NCI-H2081 (cell line): ENCODE measurements at places on chromosomes 7 and 10.

DNA sequence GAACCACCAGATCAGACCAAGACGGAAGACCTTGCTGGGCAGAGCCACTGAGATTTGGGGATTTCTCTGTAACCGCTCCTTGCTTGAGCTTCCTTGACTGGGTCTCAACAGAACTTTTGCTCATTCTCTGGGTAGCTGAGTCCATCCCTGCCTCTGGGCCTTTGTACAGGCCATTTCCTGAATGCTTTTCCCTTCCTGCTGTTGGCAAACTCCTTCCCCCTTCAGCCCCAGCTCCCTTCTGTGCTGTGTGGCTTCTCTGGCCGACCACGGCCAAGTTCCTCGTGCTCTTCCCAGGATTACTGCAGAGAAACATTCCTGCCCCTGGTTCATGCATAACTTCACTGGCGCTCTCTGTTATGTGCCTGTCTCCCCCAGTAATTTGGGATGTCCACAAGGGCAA is 150.5 kb upstream of the GPR26 start:
- no peak for DNase-seq

- no peak for DNase-seq
These were observed 98.6 kb downstream of the SLC16A9 start for GRCh38 chr10:59611048-59611447.

DNA sequence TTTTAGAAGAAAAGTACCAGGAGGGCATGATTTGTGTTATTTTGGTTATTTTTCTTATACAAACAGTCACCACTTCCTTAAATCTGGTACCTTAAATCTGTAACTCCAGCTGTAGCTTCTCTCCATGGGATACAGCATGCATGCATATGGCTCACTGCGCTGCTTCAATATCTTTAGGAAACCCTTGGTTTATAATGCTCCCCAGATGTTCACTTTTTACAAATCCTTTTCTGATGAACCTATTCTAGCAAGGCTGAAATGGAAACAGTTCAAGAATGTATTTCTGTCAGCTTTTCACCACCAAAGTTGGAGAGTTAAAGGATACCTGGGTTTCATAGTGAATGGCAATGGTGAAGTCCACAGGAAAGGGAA is 50.9 kb downstream of the LAMB4 start:
- no peak for DNase-seq

DNA sequence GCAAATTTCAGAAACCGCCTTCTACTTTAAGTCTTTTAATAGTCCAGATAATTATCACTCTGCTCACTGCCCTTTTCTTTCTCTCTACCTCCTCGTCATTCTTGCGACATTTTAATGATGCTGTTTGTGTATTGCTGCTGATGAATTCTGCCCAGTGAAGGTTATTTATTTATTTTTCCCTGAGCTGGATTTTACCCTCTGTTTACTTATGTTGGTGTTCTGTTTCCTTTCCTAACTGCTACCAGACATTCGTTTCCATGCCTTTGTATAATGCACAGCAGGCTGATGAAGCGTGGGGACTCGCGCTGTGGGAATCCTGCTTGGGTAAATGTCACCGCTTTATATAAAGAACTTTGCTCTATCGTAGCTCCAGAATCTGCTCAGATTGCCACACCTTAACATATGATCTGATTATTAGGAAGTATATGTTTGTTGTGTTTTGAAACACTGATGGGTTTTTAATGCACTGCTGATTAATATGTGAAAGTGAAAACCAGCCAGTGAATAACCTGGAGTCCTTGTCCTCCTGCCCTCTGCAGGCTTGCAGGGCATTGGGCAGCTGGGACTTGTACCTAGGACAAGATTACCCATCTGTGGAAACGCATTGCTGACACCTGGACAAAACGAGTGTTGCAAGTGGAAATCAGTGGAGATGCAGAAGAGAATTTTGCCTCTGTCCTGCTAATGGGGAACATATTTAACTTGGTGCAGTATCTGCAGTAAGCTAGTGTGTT is 291.5 kb downstream of the SDK1 start:
- peak; percentile 90 for DNase-seq

DNA sequence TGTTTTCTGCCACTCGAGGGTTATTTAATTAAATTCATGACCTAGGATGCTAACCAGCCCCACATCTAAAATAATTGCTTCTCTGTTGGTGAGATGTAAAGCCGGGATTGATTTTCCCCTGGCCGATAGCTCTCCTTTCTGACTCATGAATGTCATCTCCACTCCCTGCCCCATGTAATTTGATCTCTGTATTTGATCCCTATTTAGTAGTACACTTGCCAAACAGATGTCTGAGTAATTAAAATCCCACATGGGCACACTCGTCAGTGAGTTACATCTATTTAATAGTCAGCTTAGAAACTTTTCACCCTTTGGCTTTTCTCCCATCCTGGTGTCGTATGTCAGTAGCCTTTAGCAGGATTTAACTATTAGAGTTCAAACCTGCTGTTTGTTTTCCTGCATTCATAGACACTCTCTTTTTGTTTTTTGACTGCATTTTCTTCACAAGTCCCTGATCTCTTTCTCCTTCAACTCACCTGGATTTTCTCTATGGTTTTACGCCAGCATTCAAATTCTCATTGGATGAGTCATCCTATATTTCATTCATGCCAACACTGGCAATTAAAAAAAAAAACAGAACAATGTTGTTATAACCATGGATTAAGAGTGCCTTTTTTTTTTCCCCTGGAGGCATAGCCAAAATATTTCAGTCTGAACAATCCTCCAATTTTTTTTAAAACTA is 82.7 kb downstream of the SPAG6 start:
- DNase-seq: peak; percentile 10

GRCh38 chr7:731440-732085 is 4.5 kb upstream of the PRKAR1B start:
- no peak for DNase-seq

GRCh38 chr10:113882240-113882639 is 27.8 kb downstream of the NHLRC2 start:
- no peak for DNase-seq
